ENCODE measurements at places on chromosomes 11 and 22.

DNA sequence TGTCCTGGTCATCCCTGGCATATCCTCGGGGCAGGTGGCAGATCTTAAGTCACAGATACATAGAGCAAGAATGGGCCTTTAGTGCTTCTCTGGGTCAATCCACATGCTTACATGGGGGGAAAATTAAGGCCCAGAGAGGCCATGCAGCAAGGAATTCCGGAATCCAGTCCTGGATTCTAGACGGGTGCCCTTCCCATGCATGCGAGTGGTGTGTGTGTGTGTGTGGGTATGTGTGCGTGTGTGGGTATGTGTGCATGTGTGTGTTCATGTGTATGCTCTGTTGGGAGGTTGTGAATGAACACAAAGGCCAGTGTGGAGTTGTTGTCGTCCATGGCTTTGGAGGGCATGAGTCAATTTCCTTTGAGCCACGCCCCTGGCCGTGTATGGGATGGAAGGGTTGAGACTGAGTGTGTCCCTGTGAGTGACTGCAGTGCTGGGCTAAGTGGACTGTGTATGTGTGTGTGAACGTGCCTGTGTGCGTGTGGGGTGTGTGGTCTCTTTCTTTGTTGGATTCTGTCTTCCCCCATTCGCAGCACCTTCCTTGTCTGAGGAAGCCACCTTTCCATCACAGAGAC, 33.4 kb upstream of the EIF3D start:
- no peak for DNase-seq

GRCh38 chr11:86999859-87000753, 37.6 kb upstream of the TMEM135 start:
- DNase-seq = no peak

- no peak for DNase-seq
Measured at GRCh38 chr11:37929100-37929653, 1331.1 kb upstream of the RAG2 start.

GRCh38 chr11:69934861-69935494, 115.8 kb upstream of the FGF3 start:
- no peak for DNase-seq

DNA sequence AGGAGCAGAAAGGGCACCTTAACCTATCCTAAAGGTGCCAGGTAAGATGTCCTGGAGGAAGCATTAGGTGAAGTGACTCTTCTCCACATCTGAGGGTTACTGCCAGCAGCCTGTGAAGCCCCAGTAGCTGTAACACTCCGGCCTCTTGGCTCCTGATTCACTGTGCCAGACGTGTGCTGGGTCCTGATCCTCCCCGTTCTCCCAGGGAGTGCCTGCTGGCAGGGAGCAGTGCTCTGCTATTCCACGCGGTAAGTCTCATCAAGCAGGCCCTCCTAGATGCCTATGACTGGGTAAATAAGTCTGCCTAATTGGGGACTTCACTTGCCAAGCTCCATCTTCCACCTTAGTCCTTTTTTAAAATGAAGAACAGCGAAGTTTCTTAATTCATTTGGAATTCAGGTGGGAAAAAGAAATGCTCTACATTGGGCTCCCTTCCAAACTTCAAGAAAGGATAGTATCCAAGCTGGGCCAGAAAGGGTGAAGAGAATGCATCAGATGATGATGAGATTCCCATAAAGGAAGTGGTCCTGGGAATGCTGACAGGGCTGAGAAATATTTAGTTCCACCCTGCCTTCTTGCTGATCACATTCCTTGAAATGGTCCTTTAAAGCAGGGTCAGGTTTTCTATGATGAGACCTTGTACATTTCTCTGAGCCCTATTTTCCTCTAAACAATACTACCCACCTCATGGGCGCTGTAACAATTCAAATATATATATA, 188.0 kb downstream of the MAML2 start:
- DNase-seq = no peak

All from NAMALWA (cell line).